ENCODE measurements at places on chromosomes 4 and X. TPM values are rescaled to one million over a fixed set of nuclear protein-coding genes. Genes with fewer than 3 reads are reported as not detected.

The DCLK2 gene
- total RNA-seq, result not detected

The STBD1 gene
- 3.4 TPM for total RNA-seq

The CT55 gene
- total RNA-seq, result not detected

The SMR3B gene
- total RNA-seq, result not detected

The ZAR1 gene
- not detected for total RNA-seq

The MGAT4D gene
- total RNA-seq, result not detected

The PDS5A gene
- total RNA-seq, result 49.5 TPM

The CCSER1 gene
- 0.39 TPM for total RNA-seq

The RHOH gene
- total RNA-seq, result not detected

The UGT2B11 gene
- not detected for total RNA-seq

The CT47B1 gene
- not detected for total RNA-seq

The HSFX1 gene
- total RNA-seq, result 0.08 TPM

The RPS6KA3 gene
- 24.4 TPM for total RNA-seq

The HSFX4 gene
- total RNA-seq, result not detected

The ABCG2 gene
- total RNA-seq, result 3.0 TPM

The EGFL6 gene
- not detected for total RNA-seq

The ENPEP gene
- not detected for total RNA-seq

The EOLA2 gene
- total RNA-seq, result 26.6 TPM

The MAGEA2B gene
- total RNA-seq, result not detected

The CORIN gene
- total RNA-seq, result 0.16 TPM

The KIAA1210 gene
- not detected for total RNA-seq

The TLR6 gene
- total RNA-seq, result 1.9 TPM

The PNMA5 gene
- total RNA-seq, result not detected

The NHSL2 gene
- total RNA-seq, result under 0.01 TPM

The EXOSC9 gene
- 20.4 TPM for total RNA-seq

The SHOX gene
- total RNA-seq, result not detected

Measured in hair follicular keratinocyte (primary cell).